Stimulated activated CD4-positive, alpha-beta T cell treated with anti-CD3 and anti-CD28 coated beads, Interleukin-12 subunit alpha, Interleukin-12 subunit beta, amount 100 ng/mL, for 48 hours (primary cell): ENCODE measurements at places on chromosomes 5 and 9.

GRCh38 chr9:104868303-104868686, 59.7 kb downstream of the ABCA1 start:
- no peak for DNase-seq

DNA sequence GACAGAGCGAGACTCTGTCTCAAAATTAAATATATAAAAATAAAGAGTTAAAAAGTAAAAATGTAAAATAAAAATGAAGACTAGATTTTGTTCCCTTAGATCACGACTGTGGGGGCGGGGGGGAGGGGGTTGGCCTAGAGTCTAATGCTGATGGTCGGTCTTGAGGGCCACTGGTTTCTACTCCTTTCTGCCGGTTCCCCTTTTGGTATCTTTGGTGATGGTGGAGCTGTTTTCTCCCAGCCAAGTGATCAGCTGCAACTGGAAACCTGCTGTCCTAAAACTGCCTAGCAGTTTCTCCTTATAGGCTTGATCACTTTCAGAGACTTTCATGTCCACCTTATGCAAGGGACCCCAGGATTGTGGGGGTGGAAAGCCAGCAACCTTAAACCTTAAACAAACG, 1.1 kb downstream of the SRD5A1 start:
- DNase-seq = no peak

GRCh38 chr9:89603767-89604665, 796 bp upstream of the GADD45G start:
- DNase-seq = no peak

GRCh38 chr5:133848341-133848811, 120.0 kb downstream of the C5orf15 start:
- DNase-seq = no peak
